ENCODE measurements at places on chromosomes 5 and 9.

DNA sequence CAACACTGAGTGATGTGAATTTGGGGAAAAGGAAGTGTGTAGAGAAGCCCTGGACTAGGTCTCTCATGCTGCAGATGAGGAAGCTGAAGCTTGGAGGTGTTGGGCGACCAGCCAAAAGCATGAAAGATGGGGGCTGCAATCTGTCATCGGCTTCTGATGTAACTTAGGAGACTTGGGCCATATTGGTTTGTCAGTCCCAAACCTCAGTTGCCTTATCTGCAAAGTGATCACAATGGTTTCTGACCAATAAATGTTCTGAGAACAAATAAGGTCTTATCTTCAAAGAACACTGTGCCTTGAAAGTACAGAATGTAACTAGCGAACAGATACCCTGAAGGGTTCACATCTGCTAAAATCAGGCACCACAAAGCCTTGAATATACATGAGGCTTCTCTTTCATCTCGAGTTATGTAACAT is 198.4 kb upstream of the NR3C1 start:
- DNase-seq: no peak

DNA sequence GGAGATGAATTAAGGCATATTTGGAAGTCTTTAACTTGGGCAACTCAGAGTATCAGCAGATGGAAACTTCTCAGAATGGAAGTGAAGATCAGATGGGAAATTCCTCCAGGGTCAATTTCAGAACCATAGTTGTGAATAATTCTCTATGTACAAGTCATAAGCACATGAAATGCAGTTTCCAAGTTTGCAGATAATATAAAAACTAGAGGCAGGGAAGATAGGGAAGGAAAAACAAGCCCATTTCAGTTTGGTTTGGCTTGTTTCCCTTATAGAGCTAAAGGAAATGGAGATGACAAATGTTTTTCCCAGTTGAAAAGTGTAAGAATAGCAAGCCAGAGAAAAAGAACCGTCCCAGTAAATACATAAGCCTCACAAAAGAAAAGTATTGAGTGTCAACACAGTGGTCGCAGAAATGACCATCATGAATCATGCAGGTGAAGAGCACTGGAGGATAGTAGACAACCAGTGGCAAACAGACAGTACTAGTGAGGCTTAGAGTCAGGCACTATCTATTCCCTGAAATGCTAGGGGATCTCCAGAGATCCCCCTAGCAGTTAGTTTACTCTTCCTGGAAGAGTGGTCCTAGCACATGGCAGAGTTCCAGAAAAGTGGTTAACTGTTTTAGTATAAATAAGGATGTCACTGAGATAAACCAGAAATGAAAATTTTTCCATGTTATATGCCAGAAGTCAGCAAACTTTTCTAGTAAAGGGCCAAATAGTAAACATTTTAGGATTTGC is 245.9 kb downstream of the SAXO1 start:
- no peak for DNase-seq

DNA sequence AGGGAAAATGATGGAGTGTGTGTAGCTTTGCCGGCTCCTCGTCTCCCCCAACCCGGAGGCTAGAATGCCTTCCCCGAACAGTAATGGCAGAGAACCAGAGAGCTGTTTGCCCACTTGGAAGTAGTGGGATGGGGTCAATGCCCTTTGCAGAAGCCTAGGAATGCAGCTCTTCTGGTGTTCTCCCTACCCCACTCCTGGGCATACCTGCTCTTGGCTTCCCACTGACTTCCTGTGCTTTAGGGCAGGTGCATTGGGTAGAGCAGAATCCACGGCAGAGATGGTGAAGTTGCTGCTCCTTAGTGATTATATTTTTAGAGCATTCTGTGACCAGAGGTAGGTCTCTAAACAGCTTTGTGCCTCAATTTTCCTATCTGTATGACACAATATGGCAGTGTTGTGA is 134.6 kb downstream of the BOD1 start:
- no peak for DNase-seq

- no peak for DNase-seq
Observed at GRCh38 chr9:95338243-95338642, 20.7 kb upstream of the FANCC start.

DNA sequence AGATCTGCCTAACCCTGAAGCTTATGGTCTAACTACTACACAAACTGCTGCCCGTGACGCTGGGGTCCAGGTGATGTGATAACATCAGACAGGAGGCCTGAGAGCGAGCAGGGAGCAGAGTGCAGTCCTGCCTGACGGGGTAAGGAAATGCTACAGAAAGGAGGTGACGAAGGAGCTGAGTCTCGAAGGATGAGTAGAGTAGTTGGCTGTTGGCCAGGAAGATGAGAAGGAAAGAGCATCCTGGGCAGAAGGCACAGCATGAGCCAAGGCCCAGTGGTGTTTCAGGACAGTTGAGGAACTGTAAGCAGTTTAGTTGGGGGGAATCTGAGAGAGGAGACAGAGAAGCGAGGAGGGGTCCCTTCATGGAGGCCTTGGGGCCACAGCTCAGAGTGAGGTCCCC is 136.0 kb upstream of the TBC1D2 start:
- no peak for DNase-seq

DNA sequence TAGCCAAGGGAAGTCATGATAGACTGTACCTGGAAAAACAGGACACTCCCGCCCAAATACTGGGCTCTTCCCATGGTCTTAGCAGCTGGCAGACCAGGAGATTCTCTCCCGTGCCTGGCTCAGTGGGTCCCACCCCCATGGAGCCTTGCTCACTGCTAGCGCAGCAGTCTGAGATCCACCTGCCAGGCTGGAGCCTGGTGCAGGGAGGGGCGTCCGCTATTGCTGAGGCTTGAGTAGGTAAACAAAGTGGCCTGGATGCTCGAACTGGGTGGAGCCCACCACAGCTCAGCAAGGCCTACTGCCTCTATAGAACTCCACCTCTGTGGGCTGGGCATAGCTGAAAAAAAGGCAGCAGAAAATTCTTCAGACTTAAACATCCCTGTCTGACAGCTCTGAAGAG is 10.1 kb upstream of the THG1L start:
- DNase-seq: no peak

DNA sequence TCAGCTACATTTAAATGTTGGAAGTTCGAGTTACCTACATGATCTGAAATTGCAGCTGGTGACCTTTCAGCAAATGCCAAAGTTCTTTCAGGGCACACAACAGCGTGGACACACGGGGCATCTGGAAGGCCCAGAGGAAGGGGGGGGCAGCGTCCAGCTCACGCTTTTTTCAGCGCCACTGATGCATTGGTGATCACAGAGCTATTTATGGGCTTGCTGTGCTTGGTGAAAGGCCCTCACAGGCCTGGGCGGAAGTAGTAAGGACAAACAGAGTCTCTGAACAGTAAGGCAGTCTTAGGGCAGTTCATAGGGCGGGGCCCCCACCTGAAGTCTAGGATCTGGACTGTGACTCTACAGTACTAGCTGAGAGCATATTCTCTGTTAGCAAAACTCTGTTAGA is 6.6 kb upstream of the FBP2 start:
- DNase-seq: no peak

GRCh38 chr5:58317808-58318207 is 142.1 kb downstream of the PLK2 start:
- DNase-seq: no peak

GRCh38 chr9:131934673-131935072 is 145.0 kb downstream of the MED27 start:
- no peak for DNase-seq

GRCh38 chr5:148843510-148844318 is 17.3 kb downstream of the ADRB2 start:
- DNase-seq: no peak

DNA sequence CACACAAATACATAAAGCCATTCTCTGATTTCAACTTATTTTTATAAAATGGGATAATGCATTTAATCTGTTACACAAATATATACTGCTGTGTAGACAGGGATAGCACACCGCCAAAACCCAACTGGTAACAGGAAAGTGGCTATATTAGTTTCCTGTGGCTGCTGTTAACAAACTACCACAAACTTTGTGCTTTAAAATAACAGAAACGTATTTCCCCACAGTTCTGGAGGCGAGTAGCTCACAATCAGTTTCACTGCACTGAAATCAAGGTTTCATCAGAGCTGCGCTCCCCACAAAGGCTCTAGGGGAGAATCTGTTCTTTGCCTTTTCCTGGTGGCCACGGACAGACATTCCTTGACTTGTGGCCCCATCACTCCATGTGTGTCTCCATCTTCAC is 94.0 kb downstream of the MLLT3 start:
- no peak for DNase-seq

- DNase-seq: no peak
Observed at GRCh38 chr5:137209232-137209809, 289.8 kb downstream of the SPOCK1 start.

- DNase-seq: no peak
Observed at GRCh38 chr5:172545291-172545801, 91.0 kb upstream of the SH3PXD2B start.

- no peak for DNase-seq
Observed at GRCh38 chr5:173187054-173187743, 42.9 kb downstream of the BNIP1 start.

GRCh38 chr9:136688274-136689107 is 1.2 kb upstream of the AGPAT2 start:
- DNase-seq: no peak

GRCh38 chr9:70172532-70172931 is 86.2 kb upstream of the SMC5 start:
- DNase-seq: no peak
